Nephron progenitor cell (in vitro differentiated cells): ENCODE measurements at places on chromosomes 4 and X.

GRCh38 chr4:168631241-168632162 is 134.7 kb downstream of the PALLD start:
- DNase-seq: peak; percentile 83

- DNase-seq: no peak
These were observed 97.6 kb downstream of the AKAP4 start for GRCh38 chrX:50103176-50103575.

DNA sequence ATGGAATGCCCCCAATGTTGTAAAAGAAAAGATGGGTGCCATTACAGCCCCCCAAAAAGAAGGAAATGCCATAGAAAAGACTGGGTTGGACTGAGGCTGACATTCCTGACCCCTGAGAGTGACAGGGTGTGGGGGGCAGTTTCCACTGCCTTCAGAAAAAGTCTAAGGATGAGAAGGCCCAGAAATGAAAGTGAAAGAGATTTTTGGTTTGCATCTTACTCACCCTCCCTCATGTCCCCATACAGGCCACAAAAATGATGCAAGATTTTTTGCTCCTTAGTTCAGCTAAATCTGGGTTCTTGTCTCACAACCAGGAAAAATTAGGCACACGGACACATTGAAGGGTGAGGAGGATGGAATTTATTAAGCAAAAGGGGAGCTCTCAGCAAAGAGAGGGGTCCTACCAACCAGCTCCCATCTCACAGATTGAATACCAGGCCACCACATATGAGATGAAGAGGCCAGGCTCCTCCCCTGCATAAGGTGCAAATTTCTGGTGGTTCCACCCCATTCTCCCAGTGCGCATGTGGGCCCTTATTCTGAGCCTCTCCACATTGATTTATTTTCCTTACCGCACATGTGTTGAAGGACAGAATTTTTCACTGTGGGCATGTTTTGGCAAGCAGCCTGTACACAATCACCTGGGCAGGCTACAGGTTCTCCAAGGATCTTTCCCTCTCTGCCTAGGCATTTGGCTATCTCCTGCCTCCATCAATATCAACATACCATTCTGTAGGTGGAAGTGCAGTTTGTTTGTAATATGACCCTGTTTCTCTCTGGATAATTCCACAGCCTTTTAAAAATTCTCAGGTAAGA is 18.8 kb downstream of the PPP4R3C start:
- DNase-seq: no peak

DNA sequence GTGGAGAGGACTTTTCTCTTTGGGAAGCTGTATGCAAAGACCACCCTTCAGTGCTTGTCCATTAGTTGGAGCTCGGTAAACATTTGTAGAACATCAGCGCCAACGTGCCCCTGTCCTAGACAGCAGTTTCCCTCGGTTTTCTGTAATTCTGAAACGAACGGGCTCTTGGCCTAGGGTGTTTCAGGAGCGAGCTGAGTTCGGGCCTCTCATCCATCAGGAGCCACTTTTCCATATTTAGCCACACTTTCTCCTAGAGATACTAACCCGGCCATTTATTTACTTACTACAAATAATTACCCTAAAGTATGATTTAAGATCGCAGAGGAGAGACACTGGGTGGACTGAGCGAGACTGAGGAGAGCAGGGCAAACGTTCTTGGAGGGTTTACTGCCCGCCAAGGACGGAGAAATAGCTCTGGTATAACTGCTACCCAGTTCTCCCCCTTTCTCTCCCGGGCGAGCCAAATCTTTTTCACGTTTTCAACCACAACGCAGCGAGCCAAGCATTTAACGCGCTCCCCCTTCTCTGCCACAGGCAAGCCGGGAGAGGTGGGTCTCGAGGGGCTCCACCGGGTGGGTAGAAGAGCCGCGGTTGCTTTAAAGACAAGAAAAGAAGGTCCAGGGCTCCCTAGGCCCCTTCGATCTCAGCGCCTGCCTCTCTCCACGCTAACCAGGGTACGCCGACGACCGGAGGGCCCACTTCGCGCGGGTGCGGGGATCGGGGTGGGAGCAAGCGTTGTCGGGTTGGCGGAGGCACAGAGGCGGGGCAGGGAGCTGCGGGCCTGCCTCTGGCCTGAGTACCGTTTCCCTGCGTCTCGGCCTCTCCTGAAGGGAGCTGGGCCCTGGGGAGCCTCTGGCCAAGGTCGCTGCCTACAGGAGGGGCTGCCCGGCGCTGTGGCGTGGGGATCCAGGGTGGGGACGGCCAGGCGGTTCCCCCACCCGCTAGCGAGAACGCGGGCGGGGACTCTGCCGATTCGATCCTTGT is 10.8 kb upstream of the PITX2 start:
- peak; percentile 48 for DNase-seq

DNA sequence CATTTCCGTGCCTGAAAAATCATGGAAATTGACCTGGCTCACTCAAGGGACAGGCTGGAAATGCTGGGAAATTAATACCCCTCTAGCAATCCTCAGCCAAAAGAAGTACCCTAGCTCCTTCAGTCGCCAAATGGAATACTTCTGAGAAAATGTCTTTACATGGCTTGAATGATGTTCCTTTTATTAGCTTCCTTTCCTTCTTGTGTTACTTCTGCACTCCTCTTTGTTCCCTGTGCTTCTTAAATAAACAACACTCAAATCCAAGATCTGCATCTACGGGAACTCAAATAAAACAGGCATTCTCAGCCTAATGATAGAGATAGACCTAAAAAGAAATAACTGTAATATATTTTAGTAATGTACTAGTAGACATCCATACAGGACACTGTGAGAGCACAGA is 36.1 kb downstream of the SPARCL1 start:
- DNase-seq: no peak
